Tibial nerve (tissue), 4 donors: ENCODE measurements at places on chromosomes 2 and 18. TPM values are rescaled to one million over a fixed set of nuclear protein-coding genes. Genes with fewer than 3 reads are reported as not detected.

MRPL44 gene
- total RNA-seq = 27.3 TPM

MAPRE2 gene
- total RNA-seq = 18.9 TPM

GKN2 gene
- total RNA-seq = not detected

SERPINB11 gene
- total RNA-seq = not detected

SNORC gene
- total RNA-seq = 10.9 TPM

ANKAR gene
- total RNA-seq = 38.8 TPM

WNT6 gene
- total RNA-seq = 48.4 TPM

SGPP2 gene
- not detected for total RNA-seq

MARCHF4 gene
- not detected for total RNA-seq

AFTPH gene
- total RNA-seq = 27.7 TPM

PLCD4 gene
- 12.4 TPM for total RNA-seq

DNA sequence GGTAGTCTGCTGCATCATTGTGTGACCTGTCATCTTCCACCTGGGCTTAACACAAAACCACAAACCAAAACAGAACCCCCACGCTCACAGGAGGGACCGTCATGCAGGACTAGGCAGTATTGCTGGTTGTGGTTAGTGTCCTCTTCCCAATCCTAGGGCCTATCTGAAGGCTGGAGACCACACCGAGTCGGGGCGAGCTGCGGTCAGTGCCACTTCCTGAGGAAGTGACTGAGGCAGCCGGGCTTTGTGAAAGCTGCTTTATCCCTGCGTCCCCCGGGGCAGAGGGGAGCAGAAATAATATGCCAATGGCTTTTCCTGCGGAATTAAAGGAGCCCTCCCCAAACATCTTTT is 22.9 kb downstream of the ZNF532 start:
- peak; percentile 56 for DNase-seq

- DNase-seq = no peak
Measured at GRCh38 chr18:46040033-46040746, 31.9 kb downstream of the PSTPIP2 start.

- DNase-seq = no peak
Measured at GRCh38 chr2:46917628-46918027, 2.0 kb upstream of the MCFD2 start.

GRCh38 chr2:14693874-14694273 is 61.4 kb downstream of the LRATD1 start:
- no peak for DNase-seq

- DNase-seq = no peak
Measured at GRCh38 chr2:79903222-79904000, 390.6 kb downstream of the CTNNA2 start.

DNA sequence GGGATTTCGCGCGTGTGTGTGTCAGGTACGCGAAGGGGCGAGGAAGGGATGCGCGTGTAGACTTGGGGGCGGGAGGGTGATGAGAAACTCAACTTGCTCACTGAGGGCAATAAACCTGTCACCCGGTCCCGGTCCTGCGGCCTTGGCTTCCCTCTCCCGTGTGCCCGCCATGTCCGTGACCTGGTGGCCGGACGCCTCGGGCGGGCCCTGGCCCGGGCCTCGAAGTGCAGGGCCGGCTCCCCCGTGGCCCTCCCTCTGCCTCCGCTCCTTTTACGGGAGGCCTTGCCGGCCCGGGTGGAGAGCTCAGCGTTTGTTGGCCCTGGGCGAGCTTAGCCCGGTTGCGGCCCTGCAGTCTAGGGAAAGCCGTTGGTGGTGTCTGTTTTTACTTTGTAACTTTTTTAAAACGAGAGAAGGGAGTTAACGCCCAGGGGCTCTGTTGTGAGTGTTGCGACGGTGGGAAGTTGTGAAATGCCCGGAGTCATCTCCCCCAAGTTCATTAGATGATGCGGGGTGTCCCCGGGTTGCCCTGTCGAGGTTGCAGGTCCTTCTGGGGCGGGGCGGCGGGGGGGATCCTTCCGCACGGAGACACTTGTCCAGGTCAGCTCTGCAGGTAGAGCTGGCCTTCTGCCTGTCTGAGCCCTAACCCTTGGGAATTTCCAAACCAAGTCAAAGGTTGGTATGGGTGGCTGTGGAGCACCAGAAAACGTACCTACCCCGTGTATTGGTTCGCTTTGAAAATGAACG is 883 bp downstream of the SMCHD1 start:
- DNase-seq = no peak

- no peak for DNase-seq
Measured at GRCh38 chr2:239473211-239473805, 72.5 kb upstream of the HDAC4 start.

GRCh38 chr2:119156891-119157773 is 1.4 kb downstream of the C1QL2 start:
- DNase-seq = no peak

DNA sequence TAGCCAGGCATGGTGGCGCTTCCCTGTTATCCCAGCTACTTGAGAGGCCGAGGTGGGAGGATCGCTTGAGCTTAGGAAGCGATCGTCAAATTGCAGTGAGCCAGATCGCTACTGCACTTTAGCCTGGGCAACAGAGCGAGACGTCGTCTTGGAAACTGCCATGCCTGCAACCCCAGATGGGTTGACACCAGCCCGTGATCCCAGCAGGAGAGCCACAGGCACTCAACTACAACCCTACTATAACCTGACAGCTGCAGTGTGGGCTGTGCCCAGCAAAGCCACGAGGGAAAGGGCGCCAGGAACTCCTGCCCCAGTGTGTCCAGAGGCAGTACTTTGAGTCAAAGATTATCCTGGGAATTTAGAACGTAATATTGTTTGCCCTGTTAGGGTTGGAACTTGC is 85.6 kb downstream of the SS18 start:
- no peak for DNase-seq

GRCh38 chr2:31271851-31272267 is 37.9 kb downstream of the EHD3 start:
- no peak for DNase-seq

DNA sequence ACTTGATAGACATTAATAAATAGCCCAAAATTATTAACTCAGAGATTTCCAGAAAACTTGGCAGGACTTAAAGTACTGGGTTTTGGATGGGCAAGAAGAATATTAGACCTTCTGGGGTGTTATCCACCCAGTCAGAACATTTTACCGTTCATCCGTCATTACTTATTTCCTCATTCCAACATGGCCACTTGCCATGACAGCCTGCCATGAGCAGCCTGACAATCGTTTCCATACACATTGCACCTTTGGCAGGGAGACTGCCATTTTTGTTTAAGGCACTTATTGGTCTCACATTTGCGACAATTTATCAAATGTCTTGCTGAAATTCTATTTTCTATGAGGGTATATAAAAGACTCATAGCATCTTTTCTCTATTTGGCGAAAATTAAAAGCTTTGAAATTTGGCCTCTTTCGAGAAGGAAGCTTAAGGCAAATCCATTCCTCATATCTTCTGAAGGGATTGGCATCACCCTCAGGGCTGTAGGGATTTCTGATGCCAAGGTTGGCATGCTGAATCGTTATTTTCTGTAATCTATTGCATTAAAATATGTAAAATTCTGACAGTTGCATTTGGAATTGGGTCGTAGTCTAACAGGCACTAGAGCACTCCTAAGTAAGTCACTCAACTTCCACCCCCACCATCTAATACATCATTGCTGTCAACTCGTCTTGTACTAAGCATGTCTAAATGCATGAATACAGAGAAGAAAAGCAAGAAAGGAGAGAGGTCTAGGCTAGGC is 406.3 kb upstream of the PIK3C3 start:
- no peak for DNase-seq

- DNase-seq = no peak
Measured at GRCh38 chr2:191631754-191632153, 46.2 kb upstream of the NABP1 start.

DNA sequence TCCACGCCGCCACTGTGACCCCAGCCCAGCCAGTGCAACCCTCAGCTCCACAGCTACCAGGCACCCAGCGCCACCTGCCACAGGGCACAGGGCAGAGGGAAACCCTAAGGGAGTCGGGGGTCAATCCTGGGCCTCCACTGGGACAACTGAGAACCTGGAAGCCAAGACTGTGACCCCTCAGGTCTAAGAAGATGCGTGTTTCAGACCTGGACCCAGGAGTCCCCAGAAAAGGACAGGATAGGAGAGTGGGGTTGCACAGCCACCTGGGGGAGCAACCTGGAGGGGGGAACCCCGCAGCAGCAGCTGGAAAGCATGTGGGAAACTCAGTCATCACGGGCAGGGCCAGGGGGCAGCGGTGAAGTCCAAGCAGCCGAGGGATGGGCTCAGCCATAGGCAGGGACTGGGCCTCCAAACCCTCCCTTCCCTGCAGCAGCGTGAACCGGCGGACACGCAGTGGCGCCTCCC is 4.1 kb downstream of the ESPNL start:
- DNase-seq = peak; percentile 1

GRCh38 chr18:54904581-54904980 is 54.7 kb downstream of the CCDC68 start:
- no peak for DNase-seq

DNA sequence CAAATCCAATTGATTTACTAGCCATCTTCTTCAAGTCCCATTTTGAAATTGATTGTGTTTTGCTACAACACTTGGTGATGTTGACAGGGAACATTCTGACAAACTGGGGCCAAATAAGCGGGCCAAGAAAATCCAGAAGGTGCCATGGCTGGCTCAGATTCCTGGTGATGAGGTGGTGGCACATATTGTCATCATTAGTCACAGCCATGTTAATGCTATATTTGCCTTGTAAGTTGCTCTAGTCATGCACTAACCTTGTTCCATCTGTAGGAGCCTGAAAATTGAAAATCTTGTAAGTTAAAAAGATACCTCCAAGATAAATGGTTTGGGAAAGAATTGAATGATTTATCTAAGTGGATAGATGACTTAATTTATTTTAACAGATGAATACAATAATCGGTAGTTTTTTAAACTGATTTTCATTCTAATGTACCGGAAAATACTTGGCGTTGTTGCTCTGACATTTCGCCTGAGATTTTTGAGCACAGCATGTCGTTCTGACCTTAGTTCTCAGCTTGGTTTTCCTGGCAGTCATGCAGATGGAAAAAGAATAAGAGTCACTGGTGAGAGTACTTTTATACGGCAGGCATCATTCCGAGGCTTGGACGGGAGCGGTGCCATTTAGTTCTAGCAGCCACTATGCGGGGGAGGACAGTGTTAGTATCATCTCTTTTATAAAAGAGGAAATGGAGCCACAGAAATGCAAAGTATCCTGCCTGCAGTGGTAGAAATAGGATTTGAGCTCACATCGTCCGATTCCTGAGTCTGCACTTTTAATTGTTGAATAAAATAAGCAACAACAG is 133.9 kb downstream of the ZNF532 start:
- DNase-seq = peak; percentile 68

DNA sequence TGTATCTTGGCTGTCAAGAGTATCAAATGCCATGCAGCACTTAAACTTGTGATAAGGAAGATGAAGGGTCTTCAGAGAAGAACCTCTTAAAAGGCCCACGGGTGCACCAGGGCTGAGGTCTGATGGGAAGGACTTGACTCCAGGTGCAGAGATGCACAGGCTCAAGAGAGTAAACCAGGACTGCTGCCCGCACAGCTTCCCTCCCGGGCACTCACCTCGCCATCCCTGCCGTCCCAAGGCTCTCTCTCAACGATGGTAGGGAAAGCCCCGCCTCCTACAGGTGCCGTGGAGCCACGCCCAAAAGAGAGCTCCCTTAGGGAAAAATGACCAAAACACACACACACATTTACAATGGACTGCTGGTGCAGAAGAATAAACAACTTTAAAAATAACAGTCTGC is 27.9 kb downstream of the PDIA6 start:
- DNase-seq = no peak

DNA sequence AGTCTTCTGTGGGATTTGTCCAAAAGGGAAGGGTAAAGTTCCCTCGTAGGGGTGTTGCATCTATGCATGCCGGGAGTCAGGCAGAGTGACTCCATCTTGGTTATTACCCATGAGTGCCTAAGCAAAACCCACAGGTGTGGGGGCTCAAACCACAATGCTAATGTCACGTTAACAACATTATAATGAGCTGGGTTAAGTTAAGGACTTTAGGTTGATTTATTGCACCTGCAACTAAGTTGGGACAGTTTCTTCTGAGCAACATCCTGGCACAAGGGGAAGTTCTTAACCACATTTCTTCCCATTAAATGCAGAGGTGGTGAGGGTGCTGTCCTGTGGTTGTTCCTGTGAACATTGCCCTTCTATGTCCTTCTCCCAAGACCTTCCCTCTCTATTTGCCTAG is 1596.8 kb upstream of the SLC39A10 start:
- DNase-seq = no peak

GRCh38 chr2:100242476-100242875 is 79.8 kb downstream of the LONRF2 start:
- no peak for DNase-seq

GRCh38 chr2:130332271-130333073 is 10.2 kb upstream of the IMP4 start:
- peak; percentile 69 for DNase-seq

- DNase-seq = no peak
Measured at GRCh38 chr2:167406558-167406957, 518.3 kb downstream of the XIRP2 start.

DNA sequence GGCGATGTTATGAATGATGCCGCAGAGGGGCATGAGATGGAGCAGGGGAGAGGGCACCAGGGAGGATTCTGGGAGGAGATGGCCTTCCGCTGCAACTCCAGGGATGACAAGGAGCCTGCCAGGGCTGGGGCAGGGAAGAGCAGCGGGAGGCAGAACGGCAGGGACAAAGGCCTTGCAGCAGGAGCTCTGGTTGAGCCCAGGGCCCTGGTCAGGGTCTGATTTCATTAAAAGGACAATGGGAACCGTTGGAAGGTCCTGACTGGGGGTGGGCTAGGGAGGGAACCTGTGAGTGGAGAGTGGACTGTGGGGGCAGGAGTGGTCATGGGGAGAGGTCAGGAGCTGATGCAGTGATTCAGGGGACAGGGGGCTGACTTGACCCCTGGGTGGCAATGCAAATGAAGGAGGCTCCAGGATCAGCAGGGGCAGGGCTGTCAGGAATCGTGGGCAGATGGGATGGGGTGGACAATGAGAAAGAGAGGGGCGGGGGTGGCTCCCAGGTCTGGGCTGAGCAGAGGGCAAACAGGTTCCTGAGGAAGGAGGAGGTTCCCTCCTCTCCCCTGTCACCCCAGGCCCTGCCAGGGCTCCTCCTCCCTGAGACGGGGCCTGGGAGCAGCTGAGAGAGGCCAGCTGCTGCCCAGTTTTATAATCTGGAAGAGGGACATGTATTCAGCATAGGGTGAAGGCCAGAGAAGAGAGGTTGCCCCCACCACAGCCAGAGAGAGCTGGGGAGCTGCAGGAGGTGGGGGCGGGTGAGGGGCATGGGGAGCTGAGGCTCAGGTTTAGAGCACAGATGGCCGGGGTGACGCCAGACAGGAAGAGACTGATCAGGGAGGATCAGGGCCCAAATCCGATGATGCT is 7.3 kb upstream of the DUSP2 start:
- no peak for DNase-seq

DNA sequence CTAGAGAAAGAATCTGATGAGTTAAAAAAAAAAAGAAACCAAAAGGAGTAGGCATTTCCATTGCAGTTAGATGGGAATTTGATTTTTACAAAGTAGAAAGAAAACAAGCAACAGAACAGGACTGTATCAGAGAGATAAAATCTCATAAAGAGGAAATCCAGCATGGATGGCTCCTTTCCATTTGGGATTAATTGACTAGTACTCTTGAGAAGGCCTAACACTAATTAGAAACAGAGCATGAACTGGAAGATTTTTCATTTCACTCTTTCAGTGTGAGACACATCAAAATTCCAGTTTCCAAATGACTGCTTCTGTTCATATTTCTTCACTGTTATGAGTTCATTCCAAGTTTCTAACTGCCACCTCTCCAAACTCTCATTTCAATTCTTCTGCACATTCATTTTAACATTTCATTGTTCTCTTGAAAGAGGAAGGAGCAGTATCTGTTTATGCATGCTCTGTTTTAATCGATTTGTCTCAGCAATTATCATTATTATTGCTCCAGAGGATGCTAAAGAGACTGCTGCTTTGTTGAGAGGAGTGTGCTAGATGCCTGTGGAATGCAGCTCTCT is 108.8 kb upstream of the PIEZO2 start:
- DNase-seq = no peak

- no peak for DNase-seq
Measured at GRCh38 chr2:125745514-125745913, 910.4 kb upstream of the GYPC start.
